ENCODE measurements at places on chromosomes 5 and 9.

DNA sequence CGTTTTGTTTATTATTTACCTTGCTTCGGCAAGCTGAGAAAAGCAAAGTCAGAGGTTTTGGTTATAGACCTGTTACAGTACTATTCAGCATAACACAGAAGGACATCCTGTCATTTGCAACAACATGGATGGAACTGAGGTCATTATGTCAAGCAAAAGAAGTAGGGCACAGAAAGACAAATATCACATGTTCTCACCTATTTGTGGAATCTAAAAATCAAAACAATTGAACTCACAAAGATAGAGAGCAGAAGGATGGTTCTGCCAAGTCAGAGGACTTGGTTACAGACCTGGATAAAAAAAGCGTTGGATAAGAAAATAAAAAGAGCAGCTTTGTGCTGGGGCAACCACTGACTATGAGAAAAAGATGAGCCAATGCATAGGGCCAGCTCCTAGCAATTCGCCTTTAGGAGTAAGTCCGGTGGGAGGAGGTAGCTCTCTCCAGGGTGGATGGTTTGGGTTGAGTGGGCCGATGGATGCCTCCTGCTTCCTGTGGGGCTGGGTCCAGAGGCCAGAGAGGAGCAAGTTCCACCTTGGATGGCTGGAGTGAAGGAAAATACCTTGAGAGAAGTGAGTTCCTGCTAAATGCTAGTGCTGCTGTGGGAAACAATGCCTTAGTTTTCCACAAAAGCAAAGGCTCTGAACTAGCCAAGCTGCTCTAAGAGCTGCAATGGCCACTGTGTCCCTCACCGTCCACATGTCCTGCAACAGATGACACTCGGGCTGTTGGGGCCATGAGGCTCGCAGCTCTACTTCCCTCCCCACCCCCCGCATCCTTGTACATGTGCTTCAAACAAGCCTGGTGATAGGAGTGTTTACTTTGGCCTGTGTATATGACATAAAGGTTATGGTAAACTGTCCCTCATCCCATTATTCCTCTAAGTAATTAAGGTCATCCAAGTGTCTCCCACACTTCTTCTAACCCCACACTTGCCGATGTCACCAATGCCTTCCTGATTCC lies 38.4 kb downstream of the ACOT12 start:
- DNase-seq: no peak

GRCh38 chr5:58786035-58786434 lies 203.2 kb downstream of the RAB3C start:
- no peak for DNase-seq

DNA sequence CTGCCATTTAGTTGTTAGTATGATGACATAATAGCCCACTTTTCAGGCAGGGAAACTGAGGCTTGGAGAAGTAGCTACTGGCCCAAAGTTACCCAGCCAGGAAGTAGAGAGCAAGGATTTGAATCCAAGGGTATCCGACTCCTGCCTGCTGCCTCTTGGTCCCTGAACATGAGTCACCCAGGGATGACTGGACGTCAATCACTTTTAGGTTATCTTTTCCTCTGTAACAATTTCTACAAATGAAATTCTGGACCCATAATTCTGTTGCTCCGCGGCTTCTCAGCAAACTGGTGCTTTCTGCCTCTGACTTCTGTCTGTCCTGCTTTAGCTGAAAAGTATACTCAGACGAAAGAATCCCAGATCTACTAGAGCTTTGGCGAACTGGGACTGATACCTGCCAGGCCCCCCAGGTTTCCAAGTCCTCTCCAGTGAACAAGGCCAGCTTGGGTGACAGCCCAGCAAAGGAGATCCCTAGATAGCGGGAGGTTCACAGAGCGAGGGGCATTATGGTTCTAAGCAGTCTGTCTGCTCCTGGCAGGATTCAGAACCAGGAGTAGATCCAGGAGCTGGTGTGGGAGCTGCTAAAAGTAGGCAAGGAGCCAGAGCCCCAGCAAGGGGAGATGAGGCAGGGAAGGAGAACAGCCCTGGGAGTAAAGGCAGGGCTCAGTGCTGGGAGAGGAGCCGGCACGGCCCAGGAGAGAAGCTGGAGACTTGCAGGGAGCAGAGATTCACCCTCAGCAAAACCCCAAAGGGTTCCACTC lies 20.6 kb downstream of the OLFML2A start:
- DNase-seq: no peak

- DNase-seq: no peak
These were observed 86.2 kb downstream of the PSAT1 start for GRCh38 chr9:78383130-78383529.

DNA sequence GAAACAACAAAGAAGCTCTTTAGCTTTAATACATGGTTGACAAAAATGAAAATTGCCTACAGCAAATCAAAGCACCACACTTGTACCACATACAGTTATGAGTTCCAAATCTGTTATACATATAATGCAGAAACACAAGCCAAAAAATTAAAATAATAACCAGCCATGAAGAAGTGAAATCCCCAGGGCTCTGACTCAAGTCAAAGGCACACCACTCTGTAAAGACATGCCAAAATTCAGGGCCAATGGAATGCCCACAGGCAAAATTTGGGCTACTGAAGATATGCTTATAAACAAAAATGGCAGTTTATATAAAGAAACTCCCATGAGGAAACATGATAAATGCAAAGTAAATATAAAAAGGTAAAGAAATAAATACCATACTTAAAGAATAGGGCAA lies 29.0 kb downstream of the THBS4 start:
- no peak for DNase-seq

DNA sequence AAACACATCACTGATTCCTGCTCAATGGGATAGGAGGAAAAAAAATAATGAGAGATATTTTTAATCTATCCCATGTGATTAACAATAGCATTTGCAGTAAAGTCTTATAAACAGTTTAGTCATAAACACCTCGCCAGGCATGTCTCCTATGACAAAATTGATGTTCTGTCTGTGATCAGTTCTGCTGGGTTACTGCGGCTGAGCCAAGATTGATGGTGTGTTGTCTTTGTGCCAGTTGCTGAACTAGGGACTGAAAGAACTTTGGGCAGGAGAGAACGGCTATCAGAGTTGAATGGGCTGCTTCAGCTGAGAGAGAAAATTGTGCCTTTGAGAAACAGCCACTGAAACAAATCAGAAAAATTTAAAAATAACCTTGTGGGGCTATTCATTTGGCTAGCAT lies 37.3 kb upstream of the MAMDC2 start:
- no peak for DNase-seq

GRCh38 chr5:137129886-137130680 lies 369.0 kb downstream of the SPOCK1 start:
- DNase-seq: no peak

GRCh38 chr9:107685901-107686300 lies 196.3 kb upstream of the KLF4 start:
- DNase-seq: no peak

DNA sequence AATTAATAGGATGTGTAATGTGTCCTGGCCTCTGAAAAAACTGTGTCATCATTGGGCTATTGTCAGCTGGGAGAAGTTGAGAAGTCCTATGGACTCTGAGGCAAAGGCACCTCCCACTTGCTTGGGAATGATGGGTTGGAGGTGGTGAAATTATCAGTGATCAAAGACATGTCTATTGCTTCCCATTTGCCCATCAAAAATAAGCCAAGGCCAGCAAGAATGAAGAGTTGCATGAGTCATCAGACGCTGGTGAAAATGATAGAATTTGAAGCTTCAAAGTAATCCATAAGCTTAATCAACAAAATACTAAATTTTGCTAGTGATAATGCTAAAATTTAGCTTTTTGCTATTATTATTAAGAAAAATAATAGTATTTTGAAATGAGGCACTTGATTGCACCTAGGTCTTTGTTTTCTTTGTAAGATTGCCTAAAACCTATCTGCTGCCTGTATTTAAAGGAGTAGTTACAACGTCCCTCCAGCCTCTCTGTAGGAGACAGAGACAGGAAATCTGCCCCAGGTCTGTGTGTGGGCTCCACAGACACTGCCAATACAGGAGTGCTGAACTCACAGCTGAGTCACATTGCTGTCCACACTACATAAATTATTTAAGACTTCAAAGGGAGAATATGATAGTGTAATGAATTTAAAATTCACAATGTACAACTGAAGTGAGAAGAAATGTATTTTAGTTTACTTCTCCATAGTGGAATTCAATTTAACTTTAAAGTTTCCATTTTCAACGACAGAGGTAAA lies 48.4 kb upstream of the APC start:
- DNase-seq: no peak

- no peak for DNase-seq
These were observed 179.4 kb upstream of the NR3C1 start for GRCh38 chr5:143582869-143583268.

- DNase-seq: no peak
These were observed 57.5 kb upstream of the STK32A start for GRCh38 chr5:147177125-147177840.

DNA sequence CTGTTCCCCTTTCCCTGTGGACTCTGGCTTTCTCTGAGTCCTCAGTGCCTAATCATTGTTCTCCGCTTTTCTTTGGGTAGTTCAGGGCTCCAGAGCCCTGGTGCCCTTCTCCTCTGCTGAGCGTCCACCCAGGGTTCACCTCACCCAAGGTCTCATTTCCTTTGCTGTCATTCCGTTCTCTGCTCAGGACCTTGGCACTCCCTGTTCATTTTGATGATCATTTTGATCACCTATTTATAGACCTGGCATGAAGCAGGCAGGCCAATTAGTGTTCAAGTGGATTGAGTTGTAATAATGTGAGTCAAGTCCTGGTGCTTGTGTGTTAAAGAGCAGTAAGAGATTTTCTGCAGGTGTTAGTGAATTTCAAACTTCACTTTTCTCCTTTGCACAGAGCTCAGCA lies 3.6 kb downstream of the TRIO start:
- DNase-seq: no peak

GRCh38 chr5:67233075-67233474 lies 36.5 kb upstream of the CD180 start:
- no peak for DNase-seq

DNA sequence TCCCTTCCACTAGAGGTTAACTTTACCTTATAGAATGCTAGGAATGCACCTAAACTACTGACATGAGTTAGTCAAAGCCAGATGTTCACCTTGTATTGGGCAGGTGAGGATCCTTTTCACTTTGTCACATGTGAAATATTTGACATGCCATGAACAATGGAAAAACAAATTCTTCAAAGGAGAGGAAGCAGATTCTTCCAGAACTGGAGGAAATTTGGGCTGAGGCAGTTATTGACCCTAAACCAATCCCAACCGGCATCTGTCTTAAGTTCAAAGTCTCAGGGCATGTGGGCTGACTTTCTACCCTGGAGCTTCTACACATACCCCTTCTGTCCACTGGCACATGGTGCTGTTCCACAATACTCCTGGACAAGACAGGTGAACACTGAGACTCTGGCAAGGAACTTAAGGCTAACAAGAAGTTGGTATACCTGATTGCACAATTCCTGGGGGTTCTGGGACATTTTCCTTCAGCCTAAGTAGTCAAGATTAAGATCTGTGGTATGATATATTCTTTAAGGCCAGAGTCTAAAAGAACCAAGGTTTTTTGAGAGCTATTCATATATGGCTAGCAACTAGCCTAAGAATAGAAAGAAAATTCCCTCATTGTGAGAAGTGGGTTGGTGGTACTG lies 2.6 kb downstream of the VLDLR start:
- DNase-seq: no peak

- no peak for DNase-seq
These were observed 13.8 kb upstream of the CTSL start for GRCh38 chr9:87711857-87712800.

DNA sequence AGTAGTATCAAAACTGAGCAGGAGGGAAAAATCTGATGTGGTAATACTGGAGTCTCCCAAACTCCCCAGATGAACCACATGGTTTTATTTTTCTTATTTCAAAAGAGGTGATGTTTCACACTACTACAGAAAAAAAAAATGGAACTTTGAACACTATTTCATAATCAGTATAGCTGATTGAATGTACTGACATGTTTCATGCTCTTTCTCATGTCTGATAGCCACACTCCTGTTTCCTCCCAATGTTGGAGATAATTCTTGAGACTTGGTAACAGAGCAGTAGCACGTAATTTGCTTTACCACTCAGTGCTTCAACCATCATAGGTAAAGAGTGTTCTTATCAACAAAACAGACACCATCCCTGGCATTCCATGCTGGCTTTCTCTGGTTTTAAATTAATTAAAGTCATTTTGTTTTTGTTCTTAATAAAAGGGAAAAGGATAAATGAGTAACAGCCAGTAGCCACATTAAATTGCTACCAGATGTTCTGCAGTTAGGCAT lies 85.2 kb downstream of the MUSK start:
- DNase-seq: no peak

DNA sequence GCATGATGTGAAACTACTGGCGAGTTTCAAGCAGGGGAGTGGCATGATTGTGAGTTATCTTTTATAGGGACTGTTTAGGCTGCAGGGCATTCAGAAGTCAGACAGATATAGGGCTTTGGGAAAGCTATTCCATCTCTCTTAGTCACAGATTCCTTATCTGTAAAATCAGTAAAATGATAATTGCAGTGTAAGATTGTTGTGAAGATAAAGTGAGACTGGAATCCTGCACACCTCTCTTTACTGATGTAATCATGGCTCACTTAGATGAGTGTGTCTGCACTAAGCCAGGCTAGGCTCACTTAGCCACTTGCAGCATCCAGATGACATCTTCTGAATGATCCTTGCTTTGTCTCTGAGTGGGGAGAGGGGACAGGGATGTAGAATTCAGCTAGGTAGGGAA lies 81.8 kb upstream of the MAMDC2 start:
- no peak for DNase-seq

DNA sequence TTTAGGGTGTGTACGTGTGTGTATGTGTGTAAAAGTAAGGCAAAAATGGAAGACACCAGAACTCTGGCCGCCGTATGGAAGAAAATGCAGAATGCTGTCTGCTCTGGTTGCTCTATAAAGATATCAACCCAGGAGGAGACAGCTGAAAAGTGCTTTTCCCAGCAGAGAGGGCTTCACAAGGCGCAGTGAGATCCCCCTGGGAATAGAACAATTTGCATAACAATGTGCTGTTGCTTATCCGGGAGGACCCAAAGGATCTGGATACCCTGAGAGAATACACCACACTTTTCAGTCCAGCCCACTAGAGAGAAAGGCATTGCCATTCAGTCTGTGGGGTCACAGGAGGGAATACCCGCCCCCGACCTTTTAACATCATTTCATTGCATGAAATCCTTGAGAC lies 230.6 kb downstream of the EBF1 start:
- DNase-seq: no peak

DNA sequence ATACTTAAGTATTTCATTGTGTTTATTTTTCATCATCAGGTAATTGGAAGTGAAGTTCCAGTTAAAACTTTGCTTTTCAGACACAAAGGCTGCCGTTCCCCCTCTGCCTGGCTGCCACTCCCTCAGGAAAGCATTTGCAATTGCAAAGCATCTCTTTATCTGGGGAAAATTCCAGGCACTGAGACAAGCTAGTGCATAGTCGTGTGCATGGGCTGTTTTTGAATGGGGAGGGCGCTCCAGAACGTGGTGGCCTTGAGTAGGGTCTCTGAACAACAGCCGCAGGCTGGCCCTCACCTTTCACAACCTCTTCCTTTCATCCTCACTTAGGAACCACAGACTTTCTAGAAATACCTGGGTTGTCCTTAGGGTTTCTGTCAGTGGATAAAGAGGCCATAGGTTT lies 285.1 kb upstream of the ADAMTS16 start:
- no peak for DNase-seq

GRCh38 chr5:55226027-55226933 lies 835 bp downstream of the MCIDAS start:
- no peak for DNase-seq

- no peak for DNase-seq
These were observed 162.5 kb downstream of the HSPA4 start for GRCh38 chr5:133214153-133214820.

Measured in activated CD8-positive, alpha-beta memory T cell treated with anti-CD3 and anti-CD28 coated beads for 1 hour (primary cell).